ENCODE measurements at places on chromosomes 3 and 15.

DNA sequence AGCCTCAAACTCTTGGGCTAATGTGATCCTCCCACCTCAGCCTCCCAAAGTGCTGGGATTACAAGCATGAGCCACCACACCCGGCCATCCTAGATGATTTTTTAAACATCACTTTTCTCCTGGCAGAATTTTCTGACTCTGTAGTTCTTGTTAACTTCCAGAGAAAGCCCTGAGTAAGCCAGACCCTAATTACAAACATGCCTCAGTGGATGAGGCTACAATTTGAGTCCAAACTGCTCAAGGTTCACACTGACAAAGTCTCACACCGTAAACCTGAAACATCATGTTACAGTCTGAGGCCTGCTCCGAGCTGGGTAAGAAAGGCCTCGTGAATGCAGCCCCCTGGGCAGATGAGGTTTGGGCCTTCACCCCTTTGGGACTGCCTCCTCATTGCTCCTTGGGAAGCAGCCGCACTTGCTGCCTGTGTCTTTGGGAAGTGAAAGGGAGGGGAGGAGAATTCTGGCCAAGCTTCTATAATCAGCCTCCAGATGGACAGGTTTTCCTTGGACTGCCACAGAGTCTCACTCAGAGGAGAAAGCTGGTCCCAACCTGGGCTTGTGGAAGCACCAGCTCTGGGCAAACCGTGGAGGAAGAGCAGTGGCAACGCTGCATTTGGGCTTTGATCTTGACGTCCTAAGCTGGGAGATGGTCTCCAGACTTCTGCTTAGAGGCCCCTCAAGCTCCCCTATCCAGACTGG is 46.0 kb downstream of the CA12 start:
- no peak for DNase-seq

- DNase-seq = no peak
Observed at GRCh38 chr15:53675832-53676231, 83.6 kb downstream of the WDR72 start.

DNA sequence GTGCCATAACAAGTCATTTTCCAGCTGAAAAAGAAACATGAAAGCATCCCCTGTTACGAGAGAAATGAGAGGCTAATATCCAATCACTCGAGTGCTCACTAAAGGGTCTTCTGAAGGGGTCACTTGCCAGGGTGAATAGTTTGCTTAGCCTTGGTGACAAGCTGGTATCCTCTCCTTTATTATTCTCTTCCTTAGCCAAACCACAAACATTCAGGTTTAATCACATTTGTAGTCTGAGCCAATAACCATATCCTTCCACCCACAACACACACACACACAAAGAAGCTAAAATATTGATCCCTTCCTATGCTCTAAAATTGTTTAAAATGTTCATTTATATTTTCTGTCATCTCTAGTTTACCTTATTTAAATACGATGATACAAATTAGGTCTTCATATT is 240.5 kb upstream of the TMCO5A start:
- no peak for DNase-seq

- peak; percentile 34 for DNase-seq
Observed at GRCh38 chr3:190424478-190425439, 24.9 kb downstream of the TMEM207 start.

DNA sequence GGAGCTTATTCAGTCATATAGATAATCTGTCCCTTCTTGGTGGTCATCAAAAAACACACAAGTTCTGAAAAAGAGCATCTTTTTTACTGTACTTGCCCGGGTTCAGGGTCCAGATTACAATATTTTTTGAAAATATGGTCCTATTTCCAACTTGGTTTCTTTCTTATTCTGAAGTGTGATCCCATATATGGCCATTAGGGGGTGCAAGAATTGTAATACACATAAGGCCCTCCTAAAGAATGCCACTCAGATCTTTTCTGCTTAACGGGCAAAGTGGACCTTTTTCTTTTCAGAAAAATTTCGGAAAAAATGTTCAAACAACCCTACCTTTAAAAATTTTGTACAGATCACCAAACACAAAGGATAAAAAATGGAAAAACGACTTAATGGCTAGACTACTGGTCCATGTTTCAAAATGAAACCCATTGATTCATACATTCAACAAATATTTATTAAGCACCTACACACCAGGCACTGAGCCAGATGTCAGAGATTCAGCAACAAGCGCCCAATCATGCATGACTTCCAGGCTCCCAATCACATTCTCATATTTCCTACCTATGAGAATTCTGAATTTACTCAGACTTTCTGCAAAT is 102.0 kb upstream of the MYRIP start:
- no peak for DNase-seq

- peak; percentile 3 for DNase-seq
Observed at GRCh38 chr15:88257311-88258092, 963 bp upstream of the NTRK3 start.

GRCh38 chr3:2810723-2811122 is 299.5 kb downstream of the IL5RA start:
- DNase-seq = no peak

DNA sequence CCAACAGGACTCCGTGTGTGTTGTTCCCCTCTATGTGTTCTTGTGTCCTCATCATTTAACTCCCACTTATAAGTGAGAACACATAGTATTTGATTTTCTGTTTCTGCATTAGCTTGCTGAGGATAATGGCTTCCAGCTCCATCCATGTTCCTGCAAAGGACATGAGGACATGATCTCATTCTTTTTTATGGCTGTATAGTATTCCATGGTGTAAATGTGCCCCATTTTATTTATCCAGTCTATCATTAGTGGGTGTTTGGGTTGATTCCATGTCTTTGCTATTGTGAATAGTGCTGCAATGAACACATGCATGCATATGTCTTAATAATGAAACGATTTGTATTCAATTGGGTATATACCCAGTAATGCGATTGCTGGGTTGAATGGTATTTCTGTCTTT is 28.5 kb upstream of the TOP2B start:
- DNase-seq = no peak

GRCh38 chr15:49282366-49282765 is 112.3 kb downstream of the GALK2 start:
- DNase-seq = no peak

DNA sequence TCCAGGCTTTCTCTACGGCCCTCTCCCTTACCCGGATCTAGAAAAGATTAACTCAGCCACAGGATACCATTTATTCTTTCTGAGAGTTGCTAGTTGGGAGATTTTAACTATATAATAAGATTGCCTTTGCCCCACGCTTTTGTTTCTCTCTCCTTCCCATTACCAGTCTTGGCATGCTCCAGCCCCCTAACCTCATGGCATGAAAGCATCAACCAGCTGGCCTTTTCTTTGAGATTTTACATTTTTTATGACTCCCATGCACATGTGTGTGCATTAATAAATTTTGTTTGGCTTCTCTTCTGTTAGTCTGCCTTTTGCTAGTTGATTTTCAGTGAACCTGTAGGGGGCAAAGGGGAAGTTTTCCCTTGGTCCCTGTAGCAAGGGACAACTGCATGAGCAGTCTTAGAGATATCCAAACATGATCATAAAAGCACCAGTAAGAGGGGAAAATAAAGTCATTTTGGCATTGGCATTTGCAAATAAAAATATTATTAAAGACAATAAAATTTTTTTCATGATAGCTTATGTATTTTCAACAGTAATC is 73.6 kb downstream of the OXSM start:
- no peak for DNase-seq

DNA sequence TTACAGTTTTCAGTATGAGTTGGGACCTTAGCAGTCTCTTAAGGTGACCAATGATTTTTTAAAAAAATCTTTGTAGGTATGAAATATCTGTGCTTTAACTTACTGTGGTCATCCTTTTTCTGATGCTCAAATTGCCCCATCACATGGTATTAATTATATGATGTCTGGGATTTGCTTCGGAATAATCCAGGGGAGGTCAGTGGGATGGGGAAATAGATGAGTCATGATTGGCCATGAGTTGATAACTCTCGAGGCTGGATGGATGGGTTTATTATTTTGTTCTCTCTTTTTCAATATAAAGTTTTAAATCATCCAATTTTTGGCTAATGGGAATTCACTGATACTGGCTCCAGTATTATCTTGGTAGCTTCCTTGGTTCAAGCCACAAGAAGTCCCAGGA is 370.3 kb upstream of the TPM1 start:
- DNase-seq = no peak

DNA sequence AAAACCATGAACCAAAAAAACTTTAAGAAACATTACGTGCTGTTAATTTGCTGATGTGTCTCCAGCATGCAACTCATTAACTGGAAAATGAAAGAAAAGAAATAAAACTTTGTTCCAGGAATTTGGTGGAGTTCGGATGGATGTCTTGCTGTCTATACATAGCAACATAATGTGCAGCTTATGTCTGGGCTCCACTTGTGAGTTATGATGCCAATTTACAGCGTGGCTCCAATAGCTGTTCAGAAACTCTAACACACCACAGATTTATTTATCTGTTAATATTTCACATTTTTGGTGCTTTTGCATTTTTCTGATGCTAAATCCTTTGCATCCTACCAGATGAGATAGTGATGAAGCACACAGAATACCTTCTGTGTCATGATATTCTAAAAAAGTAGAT is 45.1 kb downstream of the MAP4 start:
- no peak for DNase-seq

DNA sequence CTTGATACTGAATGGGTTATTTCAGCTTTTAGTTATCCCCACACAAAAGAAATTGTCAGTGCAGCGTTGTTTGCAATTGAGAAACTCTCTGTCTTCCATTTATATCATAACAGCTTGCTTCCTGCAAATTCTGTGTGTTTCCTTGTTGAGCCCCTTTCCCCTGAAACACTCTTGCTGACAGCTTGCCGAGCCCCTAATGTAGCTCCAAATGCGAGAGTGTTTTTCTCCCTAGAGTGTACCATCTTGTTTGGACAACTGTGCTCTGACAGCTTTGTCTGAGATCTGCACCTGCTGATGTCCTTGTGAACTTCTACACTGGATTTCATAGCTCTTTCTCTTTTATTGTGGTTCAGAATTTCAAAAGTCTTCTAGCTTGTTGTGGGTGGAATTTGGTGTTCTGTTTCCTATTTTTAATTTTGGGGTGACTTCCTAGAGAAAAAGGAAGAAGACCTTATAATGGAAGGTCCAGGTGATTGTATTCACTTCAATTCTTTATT is 343.5 kb downstream of the PDCD6IP start:
- DNase-seq = no peak

All from NCI-H748 treated with DMSO at 0.1 percent for 48 hours (cell line).